ENCODE measurements at places on chromosomes 2 and 18. TPM values are rescaled to one million over a fixed set of nuclear protein-coding genes. Genes with fewer than 3 reads are reported as not detected.

The TSGA10 gene
- total RNA-seq: 16.7 TPM

The NETO1 gene
- total RNA-seq: 44.4 TPM

The HOXD1 gene
- not detected for total RNA-seq

The RHBDD1 gene
- 24.1 TPM for total RNA-seq

The CRYGC gene
- not detected for total RNA-seq

All from frontal cortex (tissue), 4 donors.